ENCODE measurements at places on chromosomes 2 and 18.

DNA sequence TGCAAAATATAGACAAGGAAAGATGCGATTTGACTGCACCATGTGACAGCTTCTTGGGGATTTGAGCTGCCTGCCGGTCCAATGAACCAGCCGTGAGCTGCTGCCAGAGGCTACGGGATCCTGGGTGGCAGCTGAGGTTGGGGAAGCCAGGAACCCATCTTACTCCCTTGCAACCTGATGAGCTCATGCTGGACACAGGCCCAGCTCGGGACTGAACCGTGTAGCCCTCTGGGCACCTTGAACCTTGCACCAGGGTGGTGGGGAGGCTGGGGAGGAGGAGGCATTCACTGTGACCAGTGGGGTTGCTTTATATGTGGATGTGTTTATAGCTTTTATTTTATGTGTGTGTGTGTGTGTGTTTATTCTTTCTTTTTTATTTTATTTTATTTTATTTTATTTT, 9.1 kb downstream of the ALPI start:
- DNase-seq, result no peak

DNA sequence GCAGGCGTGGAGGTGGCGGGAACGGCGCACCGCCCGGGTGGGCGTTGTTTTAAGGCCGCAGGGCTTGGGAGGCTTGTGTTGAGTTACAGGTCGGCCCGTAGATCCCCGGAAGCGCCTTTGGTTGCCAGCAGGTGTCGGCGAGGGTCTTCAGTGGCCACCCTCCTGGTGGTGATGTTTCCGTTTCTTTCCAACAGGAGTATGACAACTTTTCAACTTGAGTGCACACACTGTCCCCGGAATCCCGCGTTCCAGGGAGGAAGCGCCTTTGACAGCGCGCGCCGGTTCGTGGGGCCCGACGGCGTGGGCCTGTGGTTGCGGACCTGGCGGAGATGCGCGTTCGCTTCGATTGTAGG, 1.0 kb upstream of the HDAC4 start:
- DNase-seq, result peak; percentile 12

GRCh38 chr18:321865-322467, 54.1 kb upstream of the THOC1 start:
- DNase-seq, result no peak

DNA sequence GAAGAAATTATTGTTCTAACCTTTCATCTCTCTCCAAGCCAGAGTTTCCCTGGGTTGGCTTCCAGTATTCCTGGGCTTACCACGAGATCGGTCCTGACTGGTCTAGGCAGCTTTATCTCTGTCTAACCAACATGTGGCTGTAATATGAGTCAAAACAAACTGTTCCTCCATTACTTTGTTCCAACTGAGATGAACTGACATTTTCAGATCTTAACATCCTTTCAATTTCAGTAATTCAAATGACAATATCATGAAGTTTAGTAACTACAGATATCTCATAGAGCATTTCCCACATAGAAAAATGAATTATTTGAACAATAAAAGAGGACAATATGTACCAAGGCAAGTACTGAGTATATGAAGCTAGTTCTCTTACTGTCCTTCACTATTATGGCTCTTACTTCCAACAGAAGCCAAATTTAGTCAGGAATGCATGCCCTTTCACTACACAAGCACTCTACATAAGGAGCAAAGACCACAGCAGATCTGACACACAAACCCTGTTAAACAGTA, 15.5 kb downstream of the SLC25A12 start:
- peak; percentile 80 for DNase-seq

DNA sequence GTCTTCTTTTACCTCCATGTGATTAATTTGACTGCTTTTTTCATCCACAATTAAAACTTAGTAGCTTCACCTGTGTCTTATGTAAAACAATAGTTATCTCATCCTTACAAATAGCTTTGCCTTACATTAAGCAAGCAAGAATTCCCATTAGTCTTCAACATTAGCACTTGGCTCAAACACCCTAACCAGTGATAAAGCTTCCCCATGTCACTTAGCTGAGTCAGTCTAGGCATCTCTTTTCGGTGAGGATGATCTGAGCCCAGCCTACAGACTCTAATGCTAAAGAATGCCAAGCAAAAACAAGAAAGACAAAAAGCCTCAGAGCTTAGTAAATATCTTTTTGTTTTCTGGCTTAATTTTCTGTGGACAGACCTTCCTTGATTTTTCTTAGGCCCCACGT, 26.1 kb downstream of the GAD1 start:
- no peak for DNase-seq
